CD4-positive, alpha-beta T cell treated with Interleukin-4 for 1 hour (primary cell): ENCODE measurements at places on chromosomes 5 and 9.

DNA sequence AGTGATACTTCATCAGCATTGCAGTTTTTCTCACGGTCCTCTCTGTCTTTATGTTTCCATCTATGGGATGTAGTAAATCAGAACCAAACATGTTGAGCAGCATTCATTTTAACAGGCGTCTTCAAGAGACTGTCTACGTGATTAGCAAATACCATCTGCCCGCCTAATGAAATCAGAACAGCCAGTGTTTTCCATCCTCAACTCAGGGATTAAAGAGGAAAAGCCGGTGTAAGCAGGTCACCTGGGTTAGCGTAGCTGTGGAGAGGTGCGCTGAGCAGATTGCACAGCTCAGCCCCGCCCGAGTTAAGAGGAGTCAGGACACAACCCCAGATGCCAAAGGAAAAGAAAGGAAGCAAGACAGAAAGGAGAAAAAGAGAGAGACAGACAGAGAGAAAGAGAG lies 54.3 kb upstream of the ANKRD33B start:
- no peak for DNase-seq

DNA sequence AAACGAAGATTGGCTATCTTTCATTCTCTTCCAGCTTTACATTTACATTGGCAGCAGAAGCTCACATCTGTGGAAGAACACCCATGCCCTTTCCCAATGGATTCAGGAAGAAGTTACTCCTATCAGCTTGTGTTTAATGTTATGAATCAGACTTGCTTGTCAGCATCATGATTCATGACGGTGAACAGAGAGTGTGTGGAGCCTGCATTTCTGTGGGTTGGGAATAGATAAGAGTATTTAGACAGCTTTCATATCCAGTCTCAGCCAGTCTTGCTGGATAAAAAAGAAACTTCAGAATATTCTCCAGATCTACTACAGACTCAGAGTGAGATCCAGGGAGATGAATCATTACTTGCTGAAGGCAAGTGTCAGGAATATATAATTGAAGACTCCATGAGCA lies 812.9 kb upstream of the ZNF608 start:
- DNase-seq = no peak

- DNase-seq = no peak
Measured at GRCh38 chr5:163978897-163979296, 473.5 kb downstream of the MAT2B start.

DNA sequence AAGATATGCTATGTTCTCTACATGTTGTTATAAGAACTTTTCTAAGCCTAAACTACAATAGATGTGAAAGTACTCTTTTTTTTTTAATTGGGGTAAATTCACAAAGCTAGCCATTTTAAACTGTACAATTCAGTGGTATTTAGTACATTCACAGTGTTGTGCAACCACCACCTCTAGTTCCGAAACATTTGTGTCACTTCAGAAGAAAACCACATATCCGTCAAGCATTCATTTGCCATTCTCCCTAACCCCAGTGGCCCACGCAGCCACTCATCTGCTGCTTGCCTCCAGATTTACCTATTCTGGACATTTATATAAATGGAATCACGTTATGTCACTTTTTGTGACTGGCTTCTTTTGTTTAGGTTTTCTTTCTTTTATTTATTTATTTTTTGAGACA lies 43.1 kb downstream of the SPTAN1 start:
- no peak for DNase-seq

- DNase-seq = peak; percentile 4
Measured at GRCh38 chr9:27460226-27461023, 63.7 kb upstream of the IFNK start.

- DNase-seq = no peak
Measured at GRCh38 chr5:100188778-100189177, 346.4 kb upstream of the FAM174A start.

GRCh38 chr5:14270209-14270702 lies 127.1 kb downstream of the TRIO start:
- DNase-seq = peak; percentile 23

DNA sequence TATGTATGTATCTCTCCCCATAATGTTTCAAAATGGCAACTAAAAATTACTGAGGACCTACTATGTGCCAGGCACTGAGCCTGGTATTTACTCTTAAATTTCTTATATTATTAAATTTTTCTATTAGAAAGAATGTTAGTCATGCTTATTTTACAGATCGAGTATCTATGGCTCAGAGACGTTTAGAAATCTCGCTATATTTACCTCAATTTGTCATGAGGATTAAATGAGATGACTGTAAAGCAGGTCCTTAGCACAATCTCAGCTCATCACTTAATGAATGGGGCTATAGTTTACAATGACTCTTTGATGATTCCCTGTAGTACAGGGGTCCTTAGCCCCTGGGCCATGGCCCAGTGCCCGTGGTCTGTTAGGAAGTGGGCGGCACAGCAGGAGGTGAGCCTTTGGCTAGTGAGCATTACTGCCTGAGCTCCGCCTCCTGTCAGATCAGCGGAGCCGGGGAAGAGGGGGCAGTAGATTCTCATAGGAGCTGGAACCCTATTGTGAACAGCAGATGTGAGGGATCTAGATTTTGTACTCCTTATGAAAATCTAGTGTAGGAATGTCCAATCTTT lies 15.5 kb downstream of the ENC1 start:
- DNase-seq = no peak

GRCh38 chr9:30060976-30061375 lies 2323.5 kb upstream of the ACO1 start:
- no peak for DNase-seq

GRCh38 chr9:70400107-70400892 lies 14.2 kb downstream of the KLF9 start:
- DNase-seq = no peak

DNA sequence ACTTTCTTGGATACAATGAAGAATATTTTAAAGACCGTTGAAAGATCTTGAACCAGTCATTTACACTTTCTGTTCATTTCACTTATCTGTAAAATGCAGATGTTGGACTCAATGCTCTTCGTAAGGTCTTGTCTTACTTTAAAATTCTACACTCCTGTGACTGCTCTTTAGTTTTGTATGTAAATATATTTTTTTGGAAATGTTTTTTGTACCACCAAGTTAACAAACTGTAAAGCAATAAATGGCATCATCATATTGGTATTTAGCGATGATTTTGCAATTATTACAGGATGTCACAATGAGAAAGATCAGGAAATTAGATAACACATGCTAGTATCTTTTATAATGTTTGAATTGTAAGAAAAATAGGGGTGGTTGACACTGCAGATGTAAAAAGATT lies 80.8 kb upstream of the GNAQ start:
- no peak for DNase-seq

- no peak for DNase-seq
Measured at GRCh38 chr5:173392172-173392571, 64.0 kb upstream of the STC2 start.

- no peak for DNase-seq
Measured at GRCh38 chr5:136814619-136815378, 449.5 kb upstream of the TRPC7 start.
